ENCODE measurements at places on chromosomes 11 and 22. TPM values are rescaled to one million over a fixed set of nuclear protein-coding genes. Genes with fewer than 3 reads are reported as not detected.

- no peak for DNase-seq
- no peak overlapping the region for H3K4me3 ChIP-seq
- no peaks in the 10 kb centered on the region for H3K4me1 ChIP-seq
- no peak overlapping the region for H3K27ac ChIP-seq
- H3K36me3 ChIP-seq: no peaks in the 10 kb centered on the region
Observed at GRCh38 chr22:37373451-37373850, 53.8 kb downstream of the ELFN2 start.

BTG4 gene
- total RNA-seq: 0.98 TPM

CACNA1I gene
- total RNA-seq: 0.09 TPM

SHISAL1 gene
- total RNA-seq: not detected

- H3K27me3 ChIP-seq: no peaks in the 10 kb centered on the region
- H3K36me3 ChIP-seq: peaks cover 43% of the 10 kb centered on the region
- H3K27ac ChIP-seq: no peak overlapping the region
Observed at GRCh38 chr11:108286370-108286769, 63.5 kb downstream of the ATM start.

GSTT2 gene
- not detected for total RNA-seq

GRCh38 chr11:117319214-117319840, 3.3 kb upstream of the BACE1 start:
- H3K27ac ChIP-seq: no peak overlapping the region
- peaks cover 4% of the 10 kb centered on the region for H3K4me1 ChIP-seq

DNA sequence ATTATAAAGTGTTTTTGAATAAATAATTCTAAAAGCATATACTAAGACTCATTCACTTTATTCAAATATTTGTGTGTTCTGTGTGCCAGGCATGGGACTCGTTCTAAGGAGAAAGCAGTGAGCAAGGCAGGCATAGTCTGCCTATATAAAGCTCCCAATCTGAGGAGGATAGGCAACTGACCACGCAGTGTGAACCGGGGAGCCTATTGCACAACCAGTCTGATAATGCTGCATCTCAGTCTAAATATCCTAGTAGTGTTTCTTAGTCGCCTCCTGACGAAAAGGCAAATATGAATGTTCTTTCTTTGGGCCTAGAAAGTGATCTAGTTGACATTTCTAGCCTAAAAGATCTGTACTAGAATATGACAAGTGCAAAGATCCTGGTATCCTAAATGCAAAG, 98.3 kb downstream of the C11orf65 start:
- H3K4me1 ChIP-seq: peaks cover 8% of the 10 kb centered on the region
- H3K36me3 ChIP-seq: peaks cover 34% of the 10 kb centered on the region
- H3K4me3 ChIP-seq: no peak overlapping the region
- no peaks in the 10 kb centered on the region for H3K27me3 ChIP-seq
- DNase-seq: no peak
- no peak overlapping the region for H3K27ac ChIP-seq

CALCA gene
- not detected for total RNA-seq

- no peak for DNase-seq
- H3K27ac ChIP-seq: no peak overlapping the region
- peaks cover 3% of the 10 kb centered on the region for H3K27me3 ChIP-seq
- H3K4me1 ChIP-seq: peaks cover 5% of the 10 kb centered on the region
- H3K36me3 ChIP-seq: no peaks in the 10 kb centered on the region
Observed at GRCh38 chr22:23534201-23534850, 45.8 kb downstream of the IGLL1 start.

HSD17B12 gene
- total RNA-seq: 44.8 TPM

RELA gene
- total RNA-seq: 72.5 TPM

DGCR2 gene
- total RNA-seq: 18.0 TPM

- H3K27me3 ChIP-seq: no peaks in the 10 kb centered on the region
- no peaks in the 10 kb centered on the region for H3K4me1 ChIP-seq
- H3K4me3 ChIP-seq: no peak overlapping the region
Observed at GRCh38 chr22:30372915-30373314, 14.3 kb downstream of the RNF215 start.

ADAMTS8 gene
- not detected for total RNA-seq

DNA sequence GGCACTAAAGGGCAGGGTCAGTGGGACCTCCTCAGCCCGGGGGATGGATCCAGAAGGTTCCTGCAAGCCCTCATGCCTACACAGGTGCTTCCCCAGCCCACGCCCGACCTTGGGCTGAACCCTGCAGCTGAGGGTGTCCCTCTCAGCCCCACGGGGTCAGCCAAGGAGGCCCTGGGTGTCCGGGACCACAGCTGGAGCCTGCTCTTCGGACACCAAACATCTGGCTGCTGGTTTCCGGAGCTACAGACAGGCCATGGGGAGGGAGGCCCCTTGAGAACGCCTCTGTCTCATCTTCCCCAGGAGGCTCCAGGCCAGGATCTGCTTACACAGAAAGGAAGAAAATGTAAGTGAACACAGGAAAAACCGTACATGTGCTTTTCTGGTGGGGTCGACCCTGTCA, 355.7 kb downstream of the MN1 start:
- no peaks in the 10 kb centered on the region for H3K27me3 ChIP-seq
- no peak for DNase-seq
- no peaks in the 10 kb centered on the region for H3K36me3 ChIP-seq
- H3K27ac ChIP-seq: no peak overlapping the region

DNA sequence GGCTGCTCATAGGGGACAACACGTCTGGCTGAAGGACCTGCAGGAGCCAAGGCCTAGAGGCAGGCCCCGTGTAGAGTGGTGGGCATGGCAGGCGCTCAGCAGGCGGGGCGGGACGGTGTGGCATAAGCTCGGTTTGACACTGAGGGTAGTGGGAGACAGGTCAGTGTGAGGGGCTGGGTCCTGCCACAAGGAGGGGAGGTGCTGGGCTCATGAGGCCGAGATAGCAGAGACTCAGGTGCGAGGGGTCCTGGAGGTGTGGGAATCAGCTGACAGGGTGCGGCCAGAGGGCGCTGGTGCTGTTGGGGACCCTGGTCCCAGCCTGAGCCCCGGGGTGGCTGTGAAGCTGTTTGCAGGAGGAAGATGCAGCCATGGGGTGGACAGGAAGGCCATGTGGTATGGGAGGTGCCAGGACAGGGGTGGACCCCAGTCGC, 6.7 kb downstream of the SLC22A12 start:
- H3K4me1 ChIP-seq: no peaks in the 10 kb centered on the region
- no peak for DNase-seq

DNA sequence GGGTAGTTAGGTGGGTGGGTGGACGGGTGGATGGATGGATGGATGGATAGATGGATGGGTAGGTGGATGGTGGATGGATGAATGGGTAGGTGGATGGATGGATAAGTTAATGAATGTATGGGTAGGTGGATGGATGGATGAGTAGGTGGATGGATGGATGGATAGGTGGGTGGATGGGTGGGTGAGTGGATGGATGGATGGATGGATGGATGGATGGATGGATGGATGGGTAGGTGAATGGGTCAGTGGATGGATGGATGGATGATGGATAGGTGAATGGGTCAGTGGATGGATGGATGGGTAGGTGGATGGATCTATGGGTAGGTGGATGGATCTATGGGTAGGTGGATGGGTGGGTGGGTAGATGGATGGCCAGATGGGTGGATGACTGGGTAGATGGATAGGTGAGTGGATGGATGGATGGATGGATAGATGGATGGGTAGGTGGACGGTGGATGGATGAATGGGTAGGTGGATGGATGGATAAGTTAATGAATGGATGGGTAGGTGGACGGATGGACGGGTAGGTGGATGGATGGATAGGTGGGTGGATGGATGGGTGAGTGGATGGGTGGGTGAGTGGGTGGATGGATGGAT, 41.5 kb upstream of the RTL6 start:
- peaks cover 16% of the 10 kb centered on the region for H3K27me3 ChIP-seq
- no peaks in the 10 kb centered on the region for H3K4me1 ChIP-seq
- no peaks in the 10 kb centered on the region for H3K36me3 ChIP-seq
- no peak overlapping the region for H3K27ac ChIP-seq
- H3K4me3 ChIP-seq: no peak overlapping the region
- no peak for DNase-seq

- no peak overlapping the region for H3K27ac ChIP-seq
- H3K4me1 ChIP-seq: no peaks in the 10 kb centered on the region
- no peak overlapping the region for H3K4me3 ChIP-seq
Observed at GRCh38 chr11:26839911-26840698, 118.2 kb upstream of the SLC5A12 start.

CCDC82 gene
- 27.0 TPM for total RNA-seq

DNA sequence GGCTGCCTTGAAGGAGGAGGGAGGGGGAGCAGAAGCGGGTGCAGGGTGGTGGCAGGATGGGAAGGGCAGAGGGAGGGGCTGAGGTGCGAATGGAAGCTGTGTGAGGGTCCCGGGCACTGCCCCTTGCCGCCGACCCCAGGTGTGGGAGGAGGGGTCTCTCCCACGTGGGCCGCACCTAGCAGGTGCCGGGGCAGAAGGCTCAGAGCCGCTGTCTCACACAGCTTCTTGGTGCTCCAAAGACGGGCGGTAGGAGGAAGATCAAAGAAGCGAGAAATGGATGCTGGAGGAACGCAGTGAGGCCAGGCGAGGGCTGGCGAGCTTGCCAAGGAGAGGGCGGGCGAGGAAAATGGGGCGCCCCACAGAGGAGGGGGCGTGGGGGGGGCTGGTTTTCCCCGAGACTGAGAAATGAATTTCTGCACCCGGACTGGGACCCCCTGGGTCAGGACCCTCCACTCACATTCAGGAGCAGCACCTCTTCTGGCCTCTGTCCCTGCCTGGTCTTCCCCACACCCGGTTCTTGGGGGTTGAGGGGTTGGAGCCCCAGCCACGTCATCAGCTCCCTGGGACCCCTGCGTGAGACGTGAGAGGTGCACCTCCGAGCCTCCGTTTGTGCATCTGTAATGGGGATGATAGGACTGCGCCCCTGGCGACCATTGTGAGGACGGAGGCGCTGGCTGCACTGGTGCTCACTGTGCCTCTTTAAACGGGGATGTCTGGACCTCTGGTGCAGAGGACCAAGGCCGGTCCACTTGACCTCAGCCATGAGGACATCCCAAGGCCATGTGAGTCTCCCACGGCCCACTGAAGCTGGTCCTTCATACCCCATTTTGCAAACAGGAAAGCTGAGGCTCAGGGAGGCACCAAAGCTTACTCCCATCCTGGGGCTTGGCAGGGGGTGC, 16.8 kb downstream of the LSP1 start:
- no peak for DNase-seq
- H3K4me1 ChIP-seq: peaks cover 53% of the 10 kb centered on the region
- no peak overlapping the region for H3K4me3 ChIP-seq
- H3K36me3 ChIP-seq: peaks cover 2% of the 10 kb centered on the region
- peak overlapping the region; percentile 11 for H3K27ac ChIP-seq
- H3K27me3 ChIP-seq: no peaks in the 10 kb centered on the region

DNA sequence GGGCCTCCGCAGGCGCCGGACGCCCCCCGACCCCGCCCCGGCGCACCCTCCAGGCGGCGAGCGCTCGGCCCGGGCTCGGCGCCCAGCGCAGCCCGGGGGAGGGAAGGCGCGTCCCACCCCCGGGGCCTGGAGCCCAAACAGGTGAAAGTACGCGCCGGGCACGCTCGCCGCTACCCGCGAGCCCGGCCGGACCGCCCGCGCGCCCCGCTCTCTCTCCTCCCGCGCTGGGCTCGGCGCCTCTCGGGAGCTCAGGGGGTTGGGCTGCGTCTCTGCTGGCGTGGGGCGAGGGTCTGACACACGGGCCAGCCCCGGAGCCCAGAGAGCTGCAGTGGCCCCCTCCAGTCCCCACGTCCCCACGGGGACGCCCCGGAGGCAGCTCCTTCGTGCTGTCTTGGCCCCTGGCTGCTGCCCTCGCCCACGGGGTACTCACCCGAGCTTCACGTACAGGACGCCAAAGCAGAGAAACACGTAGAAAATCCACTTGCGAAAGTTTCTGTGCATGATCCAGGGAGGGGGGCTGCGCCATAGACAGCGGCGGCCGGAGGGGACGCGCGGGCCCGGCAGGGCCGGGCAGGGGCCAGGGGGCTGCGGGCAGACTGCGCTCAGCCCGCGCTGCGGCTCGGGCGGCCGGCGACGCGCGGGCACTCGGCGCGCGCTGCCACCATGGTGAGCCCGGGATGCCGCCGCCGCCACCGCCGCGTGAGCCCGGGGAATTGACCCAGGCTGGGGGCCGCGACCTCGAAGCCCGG, 534 bp downstream of the WNT7B start:
- H3K27ac ChIP-seq: no peak overlapping the region
- peaks cover 42% of the 10 kb centered on the region for H3K27me3 ChIP-seq
- no peaks in the 10 kb centered on the region for H3K36me3 ChIP-seq
- no peak overlapping the region for H3K4me3 ChIP-seq
- DNase-seq: no peak
- peaks cover 12% of the 10 kb centered on the region for H3K4me1 ChIP-seq

DNA sequence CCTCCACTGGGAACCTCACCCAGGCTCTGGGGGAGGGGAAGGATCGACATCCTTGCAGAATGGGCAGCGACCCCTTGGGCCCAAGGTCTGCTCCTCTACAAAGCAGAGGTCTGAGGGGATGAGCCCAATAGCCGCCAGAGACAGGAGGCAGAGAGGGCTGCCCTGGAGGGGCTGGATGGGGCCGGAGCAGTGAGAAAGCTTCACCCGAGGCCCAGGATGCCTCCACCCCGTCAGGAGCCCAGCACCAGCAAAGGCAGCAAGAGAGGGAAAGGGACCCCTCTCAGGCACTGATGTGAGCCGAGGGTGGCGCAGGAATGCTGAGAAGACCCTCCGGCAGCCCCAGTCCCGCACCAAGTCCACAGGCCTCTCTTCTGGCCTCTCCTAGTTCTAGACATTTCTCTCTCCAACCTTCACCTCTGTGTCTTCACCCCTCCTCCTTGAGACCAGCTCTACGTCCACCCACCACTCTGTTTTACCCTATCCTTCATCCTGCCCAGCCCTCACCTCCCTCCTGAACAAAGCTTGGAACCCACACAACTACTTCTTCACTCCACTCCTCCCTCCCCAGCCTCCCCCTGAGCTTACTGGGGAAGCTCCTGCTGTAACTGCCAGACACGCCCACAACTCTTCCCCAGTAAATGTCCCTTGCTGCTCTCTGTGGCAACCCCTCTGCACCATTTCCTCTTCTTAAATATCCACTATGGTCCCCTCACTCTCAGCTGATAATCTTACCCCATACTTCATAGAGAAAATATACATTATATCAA, 131.9 kb downstream of the MPPED1 start:
- H3K4me3 ChIP-seq: no peak overlapping the region
- no peak for DNase-seq
- no peak overlapping the region for H3K27ac ChIP-seq
- no peaks in the 10 kb centered on the region for H3K36me3 ChIP-seq
- peaks cover 7% of the 10 kb centered on the region for H3K27me3 ChIP-seq
- no peaks in the 10 kb centered on the region for H3K4me1 ChIP-seq
